ENCODE measurements at places on chromosomes 12 and 14. TPM values are rescaled to one million over a fixed set of nuclear protein-coding genes. Genes with fewer than 3 reads are reported as not detected.

The DPPA3 gene
- not detected for total RNA-seq

The PLEKHG3 gene
- 31.2 TPM for total RNA-seq

The CGRRF1 gene
- total RNA-seq = 17.1 TPM

DNA sequence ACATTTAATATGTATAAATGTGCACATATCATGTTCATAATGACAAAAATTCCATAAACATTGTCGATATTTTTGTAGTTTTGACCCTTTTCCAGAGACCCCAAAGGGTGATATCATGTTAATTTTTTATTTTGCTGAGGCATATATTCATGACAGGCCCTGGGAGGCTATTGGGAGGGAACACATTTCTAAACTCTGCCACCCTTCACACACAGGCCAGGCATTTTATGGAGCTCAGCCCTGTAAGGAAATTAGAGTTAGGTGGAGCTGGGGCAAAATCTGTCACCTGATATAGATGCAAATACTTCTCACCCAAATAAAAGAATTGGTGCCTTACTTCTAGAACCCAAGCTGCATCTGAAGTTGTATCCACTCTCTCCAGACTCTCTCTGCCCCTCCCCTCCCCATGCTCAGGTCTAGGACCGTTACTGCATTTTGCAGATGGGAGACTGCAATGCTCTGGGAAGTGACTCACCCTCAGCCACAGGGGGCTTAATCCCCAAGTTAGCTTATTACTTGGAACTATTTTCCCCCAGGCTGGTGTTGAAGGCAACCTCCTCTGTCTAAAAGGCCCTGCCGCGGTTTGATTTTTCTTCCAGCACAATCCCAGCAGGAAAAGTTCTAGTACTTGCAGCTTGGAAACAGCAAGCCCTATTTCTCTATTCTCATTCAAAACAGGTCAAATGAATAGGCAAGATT lies 238.9 kb downstream of the EMP1 start:
- DNase-seq = peak; percentile 49

DNA sequence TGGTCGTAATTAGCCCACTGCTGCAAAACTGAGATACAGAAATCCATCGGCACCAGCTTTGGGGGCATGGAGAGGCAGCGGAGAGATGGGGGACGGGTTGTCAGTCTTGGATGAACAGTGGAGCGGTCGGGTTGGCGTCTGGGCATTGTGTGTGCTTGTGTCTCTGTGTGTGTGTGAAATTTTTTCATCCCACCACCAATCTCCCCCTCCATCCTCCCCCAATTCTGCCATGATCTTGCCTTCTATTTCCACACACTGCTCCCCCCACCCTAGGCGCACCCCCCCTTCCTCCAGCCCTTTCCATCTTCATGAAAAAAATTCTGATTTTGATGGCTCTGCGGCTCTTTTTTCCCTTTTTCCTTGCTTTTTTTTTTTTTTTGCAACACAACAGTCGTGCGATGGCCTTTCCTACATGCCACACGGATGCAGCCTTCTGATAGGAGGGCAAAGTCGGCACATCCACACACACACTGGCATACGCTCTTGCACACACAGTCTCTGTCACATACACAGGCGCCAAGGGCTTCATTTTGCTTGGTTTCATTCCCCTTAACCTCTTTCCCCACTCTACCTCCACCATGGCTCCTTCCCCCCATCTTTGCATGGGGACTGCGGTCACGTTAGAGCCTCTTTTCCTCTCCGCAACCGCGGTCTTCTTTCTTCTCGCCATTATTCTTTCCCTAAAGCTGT lies 3.3 kb downstream of the NRXN3 start:
- no peak for DNase-seq

DNA sequence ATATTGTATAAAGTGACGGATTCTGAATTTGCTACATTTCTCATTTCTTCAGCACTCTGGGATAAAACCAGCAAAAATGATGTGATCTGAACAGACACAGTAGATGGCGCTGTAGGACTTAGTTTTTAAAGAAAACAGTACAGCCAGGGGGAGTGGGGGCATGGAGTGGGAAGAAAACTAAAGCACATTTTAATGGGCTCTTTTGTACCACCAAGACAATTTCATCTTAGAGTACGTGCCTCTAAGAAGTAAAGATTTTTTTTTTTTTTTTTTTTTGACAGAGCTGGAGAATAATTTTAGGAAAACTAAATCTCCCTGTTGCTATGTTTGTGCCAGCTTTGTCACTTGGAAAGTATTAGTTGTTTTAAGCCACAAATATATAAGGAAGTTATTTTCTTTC lies 124.4 kb downstream of the RAD51B start:
- peak; percentile 86 for DNase-seq

GRCh38 chr14:52949711-52950409 lies 990 bp downstream of the FERMT2 start:
- peak; percentile 32 for DNase-seq

DNA sequence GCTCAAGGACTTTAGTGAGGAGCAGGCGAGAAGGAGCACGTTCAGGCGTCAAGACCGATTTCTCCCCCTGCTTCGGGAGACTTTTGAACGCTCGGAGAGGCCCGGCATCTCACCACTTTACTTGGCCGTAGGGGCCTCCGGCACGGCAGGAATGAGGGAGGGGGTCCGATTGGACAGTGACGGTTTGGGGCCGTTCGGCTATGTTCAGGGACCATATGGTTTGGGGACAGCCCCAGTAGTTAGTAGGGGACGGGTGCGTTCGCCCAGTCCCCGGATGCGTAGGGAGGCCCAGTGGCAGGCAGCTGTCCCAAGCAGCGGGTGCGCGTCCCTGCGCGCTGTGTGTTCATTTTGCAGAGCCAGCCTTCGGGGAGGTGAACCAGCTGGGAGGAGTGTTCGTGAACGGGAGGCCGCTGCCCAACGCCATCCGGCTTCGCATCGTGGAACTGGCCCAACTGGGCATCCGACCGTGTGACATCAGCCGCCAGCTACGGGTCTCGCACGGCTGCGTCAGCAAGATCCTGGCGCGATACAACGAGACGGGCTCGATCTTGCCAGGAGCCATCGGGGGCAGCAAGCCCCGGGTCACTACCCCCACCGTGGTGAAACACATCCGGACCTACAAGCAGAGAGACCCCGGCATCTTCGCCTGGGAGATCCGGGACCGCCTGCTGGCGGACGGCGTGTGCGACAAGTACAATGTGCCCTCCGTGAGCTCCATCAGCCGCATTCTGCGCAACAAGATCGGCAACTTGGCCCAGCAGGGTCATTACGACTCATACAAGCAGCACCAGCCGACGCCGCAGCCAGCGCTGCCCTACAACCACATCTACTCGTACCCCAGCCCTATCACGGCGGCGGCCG lies 1.1 kb downstream of the PAX9 start:
- peak; percentile 22 for DNase-seq

GRCh38 chr14:25537846-25538455 lies 488.0 kb upstream of the STXBP6 start:
- peak; percentile 80 for DNase-seq

GRCh38 chr12:24352363-24352762 lies 402.9 kb upstream of the SOX5 start:
- DNase-seq = no peak

Data from SK-MEL-5 (cell line).